ENCODE measurements at places on chromosomes 3 and 15.
A peak's percentile ranks its signal among the peaks of the same experiment; 100 is the strongest.

DNA sequence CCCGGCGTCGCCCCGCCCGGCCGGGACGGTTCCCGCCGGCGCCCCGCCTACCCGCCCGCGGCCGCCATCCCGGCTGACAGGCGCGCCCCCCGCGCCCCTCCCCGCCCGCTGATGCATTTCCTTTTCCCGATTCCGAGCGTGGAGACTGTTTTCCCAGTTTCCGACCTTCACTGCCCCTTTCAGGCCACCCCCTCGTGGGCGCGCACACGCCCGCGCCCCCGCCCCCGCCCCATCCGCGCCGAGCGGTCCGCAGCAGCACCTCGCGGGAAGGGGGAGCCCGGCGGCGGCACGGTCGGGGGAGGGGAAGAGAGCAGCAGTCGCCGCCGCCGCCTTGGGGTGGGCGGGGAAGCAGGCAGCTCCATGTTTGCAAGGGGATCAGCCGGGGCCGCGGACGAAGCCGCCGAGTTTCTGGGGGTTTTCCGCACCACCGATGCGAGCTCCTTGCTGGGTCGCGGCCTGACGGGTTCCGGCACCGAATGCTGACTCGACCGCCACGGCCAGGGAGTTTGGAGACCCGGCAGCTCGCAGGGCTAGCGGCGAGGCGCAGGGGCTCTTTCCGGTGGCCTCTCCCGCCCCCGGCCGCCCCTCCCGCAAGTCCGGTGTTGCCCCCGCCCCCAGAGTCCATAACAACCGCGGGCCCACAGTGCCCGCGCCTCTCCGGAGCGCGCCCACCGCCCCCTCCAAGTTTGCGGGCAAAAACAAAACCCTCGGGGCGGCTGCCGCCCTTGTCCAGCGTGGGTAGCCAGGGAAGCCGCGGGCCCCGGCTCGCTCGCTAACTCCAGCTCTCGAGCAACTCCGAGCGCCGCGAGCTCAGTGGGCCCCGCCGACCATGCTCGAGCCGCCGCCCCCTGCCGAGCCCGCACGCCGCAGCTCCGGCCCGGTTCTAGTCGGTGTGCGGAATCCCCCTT lies 3.2 kb upstream of the SIN3A start:
- DNase-seq: peak; percentile 75

DNA sequence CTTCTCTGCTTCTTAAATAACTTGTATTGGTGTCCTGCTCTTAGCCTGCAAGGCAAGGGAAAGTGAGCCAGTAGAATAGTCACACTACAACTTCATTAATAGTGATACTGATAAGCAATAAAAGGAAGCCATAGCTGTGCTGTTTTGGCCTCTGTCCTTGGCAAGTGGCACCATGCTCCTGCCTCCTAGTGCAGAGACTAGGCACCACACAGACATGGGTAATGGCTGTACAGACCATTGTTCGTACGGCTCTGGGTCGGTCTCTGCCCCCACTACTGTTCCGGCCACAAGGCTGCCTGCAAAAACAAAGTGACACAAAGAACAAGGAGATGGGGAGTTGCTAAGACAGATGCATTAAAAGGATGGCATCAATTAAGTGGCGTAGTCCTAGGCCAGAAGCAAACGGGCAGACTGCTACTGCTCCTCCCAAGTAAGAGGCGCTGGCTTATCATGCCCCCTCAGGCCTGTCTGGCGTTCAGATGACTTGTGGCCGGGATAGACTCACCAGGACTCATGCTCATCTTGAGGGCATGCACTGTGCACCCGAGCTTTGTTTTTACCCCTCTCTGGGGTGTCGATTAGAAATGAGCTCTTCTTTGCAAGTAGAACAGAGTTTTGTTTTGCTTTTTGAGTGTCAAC lies 75.6 kb downstream of the TRAK1 start:
- no peak for DNase-seq

- DNase-seq: peak; percentile 86
Observed at GRCh38 chr3:126389112-126389793, 5.5 kb upstream of the CFAP100 start.

DNA sequence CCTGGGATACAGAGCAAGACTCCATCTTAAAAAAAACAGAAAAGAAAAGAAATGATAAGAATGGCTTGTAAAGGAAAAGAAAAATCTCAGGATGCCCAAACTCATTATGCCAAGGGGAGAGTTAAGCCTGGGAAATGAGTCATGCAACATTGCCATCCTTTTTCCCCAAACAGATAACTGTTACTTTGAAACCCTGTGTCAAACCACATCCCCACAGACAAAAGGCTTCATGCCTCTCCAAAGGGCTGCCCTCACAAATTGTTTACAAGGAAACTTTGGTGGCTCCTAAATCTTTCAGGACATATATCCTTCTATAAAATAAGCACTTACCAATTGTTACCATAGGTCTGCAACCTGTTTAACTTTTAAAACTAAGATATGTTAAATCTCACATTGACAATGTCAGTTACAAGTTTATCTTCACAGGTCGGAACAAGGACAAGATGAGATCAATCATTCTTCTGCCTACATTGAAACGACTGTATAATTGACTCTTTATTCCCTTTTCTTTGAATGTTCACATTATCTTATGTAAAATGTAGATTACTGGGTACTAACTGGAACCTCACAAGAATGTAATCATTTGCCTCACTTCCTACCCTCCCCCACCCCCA lies 18.6 kb upstream of the SENP7 start:
- DNase-seq: no peak

DNA sequence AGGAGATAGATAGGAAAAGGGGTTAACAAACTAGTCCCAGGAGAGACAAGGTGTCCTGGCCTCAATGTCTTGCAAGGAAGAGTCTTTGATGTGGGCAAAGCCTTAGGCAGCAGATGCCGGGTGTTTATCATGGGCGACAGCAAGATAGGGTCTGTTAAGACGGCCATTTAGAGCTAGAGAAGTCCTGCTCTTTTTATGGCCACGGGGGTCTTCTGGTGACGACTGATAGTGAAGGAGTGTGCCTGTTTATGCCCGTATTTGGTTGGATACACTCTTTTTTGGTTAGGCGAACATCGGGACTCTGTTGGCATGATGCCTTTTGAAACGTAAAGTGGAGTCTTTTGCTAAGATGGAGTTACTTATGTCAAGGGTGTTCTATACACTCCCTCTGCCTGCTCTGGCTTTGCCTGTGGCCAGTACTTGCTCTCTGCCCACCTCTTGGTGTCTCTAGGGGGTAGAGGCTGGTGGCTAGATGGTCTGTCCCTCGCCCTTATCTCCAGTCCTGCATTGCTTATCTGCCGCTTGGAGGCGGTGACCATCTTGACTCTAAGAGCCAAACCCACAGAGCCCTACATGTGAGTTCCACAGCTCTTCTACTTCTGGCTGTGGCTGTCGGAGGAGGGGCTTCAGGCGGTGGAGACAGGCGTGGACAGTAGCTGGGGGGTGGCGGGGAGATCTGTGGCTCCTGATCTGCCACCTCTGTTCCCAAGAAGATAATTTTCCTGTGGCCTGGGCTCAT lies 55.8 kb upstream of the ZBTB38 start:
- no peak for DNase-seq

DNA sequence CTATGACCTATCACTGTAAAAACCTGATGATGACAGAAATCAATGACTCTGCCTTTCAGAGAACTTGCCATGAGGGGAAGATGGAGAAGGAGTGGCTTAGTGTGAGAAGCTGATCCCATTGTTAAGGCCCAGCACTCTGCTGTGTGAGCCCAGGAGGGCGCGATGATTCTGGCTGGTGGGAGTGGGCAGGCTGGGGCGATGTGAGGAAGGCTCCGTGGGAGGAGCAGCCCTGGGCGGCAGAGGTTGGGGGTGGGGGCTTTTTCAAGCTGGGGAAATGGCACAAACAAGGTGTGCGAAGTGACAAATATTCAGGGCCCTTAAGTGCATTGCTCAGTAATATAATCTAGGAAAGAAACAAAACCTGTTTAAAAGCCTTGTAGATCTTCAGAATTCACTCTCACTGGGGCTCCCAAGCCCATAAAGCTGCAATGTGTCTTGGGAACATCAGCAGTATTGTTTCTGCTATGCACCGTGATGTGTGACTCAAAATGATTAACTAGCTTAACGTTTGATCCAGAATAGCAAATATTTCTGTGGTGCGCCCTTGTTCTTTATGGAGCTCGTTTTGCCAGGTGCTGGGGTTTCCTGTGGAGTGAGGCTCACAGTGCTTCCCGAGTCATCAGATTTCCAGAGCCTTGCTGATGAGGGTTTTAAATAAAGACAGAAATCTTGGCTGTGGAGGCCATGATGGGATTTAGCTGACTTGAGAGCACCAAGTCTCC lies 141.0 kb downstream of the CHDH start:
- DNase-seq: no peak

DNA sequence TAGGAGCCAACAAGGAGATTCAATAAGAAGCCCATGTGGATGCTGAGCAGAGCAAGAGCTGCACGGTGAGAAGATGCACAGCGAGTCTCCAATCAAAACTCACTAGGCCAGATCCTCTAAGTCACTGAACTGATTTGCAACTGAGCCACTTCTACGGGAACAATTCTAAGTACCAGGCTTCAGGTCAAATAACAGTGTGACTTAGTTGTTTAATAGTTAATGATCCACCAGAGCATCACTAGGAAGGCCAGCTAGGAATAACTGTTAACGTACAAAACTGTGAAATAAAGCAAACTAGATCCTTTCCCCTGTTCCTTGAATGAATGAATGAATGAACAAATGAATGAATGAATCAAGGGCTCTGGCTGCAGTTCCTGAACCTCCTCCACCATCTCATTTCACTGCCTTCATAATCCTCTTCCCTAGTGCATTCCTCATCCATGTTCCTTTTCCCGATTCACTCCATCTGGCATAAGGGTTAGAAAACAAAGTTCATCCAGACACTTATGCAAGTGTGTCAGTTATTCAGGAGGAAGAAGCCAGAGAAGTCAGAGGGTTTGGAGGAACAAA lies 59.7 kb downstream of the ATP8B4 start:
- DNase-seq: no peak

GRCh38 chr3:132926098-132926497 lies 112.1 kb upstream of the TMEM108 start:
- DNase-seq: no peak

DNA sequence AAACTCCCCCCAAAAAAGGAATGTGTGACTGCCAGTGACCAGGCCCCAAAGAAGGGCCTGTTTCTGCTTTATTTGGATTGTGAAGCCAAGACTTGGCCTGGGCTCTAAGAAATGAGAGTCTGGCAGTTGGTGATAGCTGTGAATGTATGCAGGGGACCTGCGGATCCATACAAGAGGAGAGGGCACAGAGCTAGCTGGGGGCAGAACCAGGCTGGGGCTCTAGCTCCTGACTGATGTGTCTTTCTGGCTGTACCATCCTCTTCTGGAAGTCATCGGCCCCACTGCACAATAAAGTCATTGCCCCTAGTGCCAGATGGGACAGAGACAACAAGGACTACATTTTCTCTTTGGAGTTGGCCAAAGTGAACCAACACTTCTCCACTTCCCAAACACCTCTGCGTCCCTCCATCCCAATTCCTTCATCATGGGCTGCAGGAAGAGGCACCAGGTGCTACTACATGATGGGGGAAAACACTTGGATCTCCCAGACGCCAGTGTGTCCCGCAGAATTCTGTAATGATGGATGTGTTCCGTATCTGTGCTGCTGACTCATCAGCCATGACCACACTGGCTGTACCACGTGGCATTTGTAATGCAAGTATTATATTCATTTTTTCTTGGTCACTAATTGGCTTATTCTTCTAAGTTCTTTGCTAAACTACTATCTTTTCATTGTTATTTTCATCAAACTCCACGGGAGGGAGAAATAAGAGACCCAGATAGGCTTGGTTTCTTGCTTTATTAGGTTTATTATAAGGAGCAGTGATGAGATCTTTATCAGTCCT lies 1.7 kb upstream of the PLA2G4F start:
- DNase-seq: peak; percentile 81

DNA sequence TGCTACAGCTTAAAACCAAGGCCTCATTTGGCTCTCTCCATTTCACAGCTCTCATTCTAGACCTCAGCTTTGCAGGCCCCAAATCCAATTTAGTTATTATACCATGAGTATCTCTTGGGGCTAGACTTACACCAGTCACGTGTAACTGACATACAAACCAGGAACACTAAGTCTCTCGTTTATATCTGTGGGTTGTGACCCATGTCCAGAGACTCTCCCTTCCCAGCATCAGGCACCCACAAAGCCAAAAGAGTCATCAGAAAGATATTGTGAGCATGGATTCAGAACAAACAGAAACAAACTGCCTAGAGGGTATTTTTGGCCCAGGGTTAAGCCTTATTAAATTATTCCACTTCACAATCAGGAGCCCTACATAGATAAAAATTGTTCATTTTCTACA lies 5.6 kb upstream of the CCDC13 start:
- DNase-seq: peak; percentile 79

GRCh38 chr3:185519021-185519420 lies 20.2 kb upstream of the TMEM41A start:
- DNase-seq: no peak

- DNase-seq: peak; percentile 26
Observed at GRCh38 chr15:89817701-89818280, 3.1 kb upstream of the ANPEP start.

- no peak for DNase-seq
Observed at GRCh38 chr3:139948467-139948866, 13.5 kb downstream of the CLSTN2 start.

GRCh38 chr3:59535791-59536221 lies 486.0 kb upstream of the CFAP20DC start:
- peak; percentile 44 for DNase-seq

DNA sequence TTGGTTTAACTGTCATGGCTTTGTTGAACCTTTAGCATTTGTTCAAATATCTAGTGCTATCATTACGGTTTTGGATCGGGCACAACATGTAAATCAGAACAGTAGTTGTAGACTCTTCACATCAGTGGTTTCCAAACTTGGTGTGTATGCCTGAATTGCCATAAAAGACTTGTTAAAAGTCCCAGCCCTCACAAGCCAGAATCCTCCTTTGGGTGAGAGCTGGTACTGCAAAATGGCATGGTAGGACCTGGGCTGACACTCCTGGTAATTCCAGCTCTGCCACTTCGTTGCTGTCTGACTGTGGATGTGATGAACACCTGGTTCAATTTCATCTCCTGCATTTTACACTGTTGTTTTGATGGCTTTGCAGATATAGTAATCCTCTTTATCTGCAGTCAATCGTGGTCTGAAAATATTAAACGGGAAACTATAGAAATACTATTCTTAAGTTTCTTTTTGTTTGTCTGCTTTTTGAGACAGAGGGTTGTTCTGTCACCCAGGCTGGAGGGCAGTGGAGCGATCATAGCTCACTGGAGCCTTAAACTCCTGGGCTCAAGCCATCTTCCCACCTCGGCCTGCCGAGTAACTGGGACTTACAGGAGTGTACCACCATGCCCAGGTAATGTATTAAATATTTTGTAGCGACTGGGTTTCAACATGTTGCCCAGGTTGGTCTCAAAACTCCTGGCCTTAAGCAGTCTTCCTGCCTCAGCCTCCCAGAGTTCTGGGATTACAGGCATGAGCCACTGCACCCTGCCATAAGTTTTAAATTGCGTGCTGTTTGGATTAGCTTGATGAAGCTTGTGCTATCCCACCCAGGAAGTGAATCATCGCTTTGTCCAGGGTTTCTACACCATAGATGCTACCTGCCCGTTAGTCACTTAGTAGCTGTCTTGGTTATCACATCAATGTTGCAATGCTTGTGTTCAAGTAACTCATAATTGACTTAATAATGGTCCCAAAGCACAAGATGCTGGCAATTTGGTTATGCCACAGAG lies 61.6 kb downstream of the RAB7A start:
- DNase-seq: peak; percentile 67
